ENCODE measurements at places on chromosomes 13 and 19. TPM values are rescaled to one million over a fixed set of nuclear protein-coding genes. Genes with fewer than 3 reads are reported as not detected.

C19orf81 gene
- total RNA-seq: not detected

MYCBP2 gene
- total RNA-seq: 118 TPM

MAP4K1 gene
- total RNA-seq: 2.2 TPM

SYT3 gene
- not detected for total RNA-seq

AMER2 gene
- not detected for total RNA-seq

ZNF560 gene
- not detected for total RNA-seq

LIG4 gene
- 19.5 TPM for total RNA-seq

GPR4 gene
- total RNA-seq: 4.4 TPM

LILRA1 gene
- total RNA-seq: not detected

FFAR2 gene
- not detected for total RNA-seq

ANGPTL8 gene
- total RNA-seq: 2.0 TPM

KCNRG gene
- total RNA-seq: 3.0 TPM

TMEM86B gene
- total RNA-seq: not detected

GPR12 gene
- 0.50 TPM for total RNA-seq

ACOD1 gene
- total RNA-seq: not detected

IGFL2 gene
- total RNA-seq: not detected

ARRDC5 gene
- not detected for total RNA-seq

SLITRK1 gene
- total RNA-seq: not detected

ZNF729 gene
- not detected for total RNA-seq

FUT1 gene
- 0.54 TPM for total RNA-seq

RUVBL2 gene
- 69.4 TPM for total RNA-seq

NDUFA11 gene
- total RNA-seq: 299 TPM

ZIM2 gene
- total RNA-seq: 0.31 TPM

ATP4B gene
- total RNA-seq: not detected

DLL3 gene
- not detected for total RNA-seq

TEX26 gene
- total RNA-seq: not detected

ZSCAN1 gene
- not detected for total RNA-seq

U2AF2 gene
- 97.9 TPM for total RNA-seq

IGFL1 gene
- total RNA-seq: not detected

ZNF547 gene
- 2.2 TPM for total RNA-seq

CRB3 gene
- total RNA-seq: not detected

RFPL4AL1 gene
- not detected for total RNA-seq

RDH8 gene
- total RNA-seq: not detected

UPK1A gene
- not detected for total RNA-seq

MUC16 gene
- total RNA-seq: not detected

ZNF443 gene
- 5.2 TPM for total RNA-seq

RGL3 gene
- total RNA-seq: 3.7 TPM

ZFR2 gene
- total RNA-seq: 0.13 TPM

SMAD9 gene
- 93.7 TPM for total RNA-seq

NAPSA gene
- 1.0 TPM for total RNA-seq

ZNF433 gene
- 5.4 TPM for total RNA-seq

PPP2R1A gene
- total RNA-seq: 191 TPM

C19orf33 gene
- not detected for total RNA-seq

ZSCAN4 gene
- total RNA-seq: not detected

SCN1B gene
- 10.6 TPM for total RNA-seq

CTXN1 gene
- total RNA-seq: 22.4 TPM

ATP8B3 gene
- total RNA-seq: 0.35 TPM
